ENCODE measurements at places on chromosomes 7 and 10. TPM values are rescaled to one million over a fixed set of nuclear protein-coding genes. Genes with fewer than 3 reads are reported as not detected.

Gene HOXA10
- not detected for total RNA-seq

GRCh38 chr7:102320181-102320580 lies 33.5 kb downstream of the SH2B2 start:
- no peak overlapping the region for H3K4me3 ChIP-seq
- no peak overlapping the region for H3K27ac ChIP-seq
- no peaks in the 10 kb centered on the region for H3K36me3 ChIP-seq
- H3K4me1 ChIP-seq, result no peaks in the 10 kb centered on the region
- peaks cover 5% of the 10 kb centered on the region for H3K27me3 ChIP-seq

- DNase-seq, result no peak
- H3K36me3 ChIP-seq, result no peaks in the 10 kb centered on the region
- H3K4me3 ChIP-seq, result no peak overlapping the region
- peaks cover 2% of the 10 kb centered on the region for H3K4me1 ChIP-seq
- no peak overlapping the region for H3K27ac ChIP-seq
These were observed 55.9 kb upstream of the MYL10 start for GRCh38 chr7:101684983-101685330.

GRCh38 chr7:130598056-130598455 lies 70.5 kb downstream of the COPG2 start:
- no peak for DNase-seq
- no peak overlapping the region for H3K27ac ChIP-seq

- DNase-seq, result no peak
- no peaks in the 10 kb centered on the region for H3K27me3 ChIP-seq
- H3K4me1 ChIP-seq, result no peaks in the 10 kb centered on the region
- no peak overlapping the region for H3K4me3 ChIP-seq
These were observed 492.4 kb downstream of the TNS3 start for GRCh38 chr7:47089461-47089860.

GRCh38 chr10:119538632-119539358 lies 3.7 kb downstream of the RGS10 start:
- H3K27ac ChIP-seq, result peak overlapping the region; percentile 88
- H3K4me1 ChIP-seq, result peaks cover 62% of the 10 kb centered on the region
- DNase-seq, result peak; percentile 63

DNA sequence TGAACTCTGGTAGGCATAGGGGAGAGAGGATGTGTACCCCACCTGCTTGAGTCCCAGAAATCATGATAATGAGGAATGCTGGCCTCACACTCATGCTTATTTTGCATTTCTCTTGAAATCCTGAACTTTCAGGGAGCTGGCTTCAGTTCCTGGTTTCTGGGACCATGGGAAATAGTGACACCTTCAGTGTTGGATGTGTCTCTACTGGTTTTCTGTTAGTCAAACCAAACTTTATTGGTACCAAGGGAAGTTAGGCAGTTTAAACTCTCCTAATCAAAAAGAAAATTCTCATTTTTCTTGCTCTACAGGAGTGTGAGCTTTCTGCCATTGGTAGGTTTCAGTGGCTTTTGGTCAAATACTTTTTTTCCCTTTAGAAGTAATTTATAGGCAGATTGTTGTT lies 11.8 kb upstream of the PCGF5 start:
- H3K27me3 ChIP-seq, result no peaks in the 10 kb centered on the region
- peaks cover 47% of the 10 kb centered on the region for H3K4me1 ChIP-seq
- H3K27ac ChIP-seq, result no peak overlapping the region
- no peaks in the 10 kb centered on the region for H3K36me3 ChIP-seq

Gene LIPA
- total RNA-seq, result 40.3 TPM

Gene FFAR4
- total RNA-seq, result not detected

Gene EMX2
- not detected for total RNA-seq

GRCh38 chr10:94902570-94902969 lies 35.9 kb upstream of the CYP2C9 start:
- no peaks in the 10 kb centered on the region for H3K4me1 ChIP-seq
- H3K27me3 ChIP-seq, result no peaks in the 10 kb centered on the region
- H3K36me3 ChIP-seq, result no peaks in the 10 kb centered on the region
- no peak overlapping the region for H3K4me3 ChIP-seq
- no peak for DNase-seq

GRCh38 chr7:53600296-53600695 lies 564.9 kb downstream of the POM121L12 start:
- H3K4me1 ChIP-seq, result no peaks in the 10 kb centered on the region
- no peak overlapping the region for H3K27ac ChIP-seq
- no peak for DNase-seq
- H3K36me3 ChIP-seq, result no peaks in the 10 kb centered on the region
- H3K4me3 ChIP-seq, result no peak overlapping the region

GRCh38 chr7:70833726-70834125 lies 298.2 kb upstream of the GALNT17 start:
- H3K36me3 ChIP-seq, result no peaks in the 10 kb centered on the region
- peaks cover 6% of the 10 kb centered on the region for H3K27me3 ChIP-seq
- no peak for DNase-seq

Gene CCDC172
- not detected for total RNA-seq

Data from activated CD4-positive, alpha-beta memory T cell treated with anti-CD3 and anti-CD28 coated beads, Interleukin-2, amount 10 ng/mL, durations not matched to agents 7 days and 5 days (primary cell).